CD4-positive, alpha-beta memory T cell (primary cell): ENCODE measurements at places on chromosomes 2 and 18. TPM values are rescaled to one million over a fixed set of nuclear protein-coding genes. Genes with fewer than 3 reads are reported as not detected.

The RNF152 gene
- total RNA-seq = 0.06 TPM

The RAB27B gene
- total RNA-seq = 3.1 TPM

The LIPG gene
- not detected for total RNA-seq

The ABCG5 gene
- not detected for total RNA-seq

The DTNA gene
- total RNA-seq = 0.58 TPM

The ARMC9 gene
- total RNA-seq = 1.4 TPM

The DYNAP gene
- not detected for total RNA-seq

The YPEL5 gene
- total RNA-seq = 88.4 TPM

The ST8SIA5 gene
- not detected for total RNA-seq

The SERPINB3 gene
- not detected for total RNA-seq

The EGR4 gene
- total RNA-seq = not detected

The REG3G gene
- total RNA-seq = not detected

GRCh38 chr2:190436557-190436956 lies 28.4 kb downstream of the MFSD6 start:
- no peak for DNase-seq

GRCh38 chr18:49072940-49073339 lies 122.2 kb upstream of the SMAD7 start:
- DNase-seq = no peak

DNA sequence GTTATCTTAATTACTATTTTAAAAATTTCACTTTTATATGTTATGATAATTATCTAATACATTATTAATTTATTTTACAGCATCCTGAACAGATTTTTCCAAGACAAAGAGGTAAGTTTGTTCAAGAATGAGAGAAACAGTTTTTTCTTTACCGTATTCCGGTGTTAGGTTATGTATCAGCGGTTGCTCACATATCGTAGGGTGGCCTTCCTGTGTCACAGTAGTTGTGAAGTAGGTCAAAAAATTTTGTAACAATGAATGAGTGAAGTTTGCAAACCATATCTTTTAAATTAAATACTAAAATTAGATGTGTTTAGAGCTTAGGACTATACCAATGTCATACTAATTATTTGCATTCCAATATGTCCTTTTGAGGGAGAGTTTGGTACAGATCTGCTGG lies 33.5 kb downstream of the MRPS9 start:
- DNase-seq = no peak

DNA sequence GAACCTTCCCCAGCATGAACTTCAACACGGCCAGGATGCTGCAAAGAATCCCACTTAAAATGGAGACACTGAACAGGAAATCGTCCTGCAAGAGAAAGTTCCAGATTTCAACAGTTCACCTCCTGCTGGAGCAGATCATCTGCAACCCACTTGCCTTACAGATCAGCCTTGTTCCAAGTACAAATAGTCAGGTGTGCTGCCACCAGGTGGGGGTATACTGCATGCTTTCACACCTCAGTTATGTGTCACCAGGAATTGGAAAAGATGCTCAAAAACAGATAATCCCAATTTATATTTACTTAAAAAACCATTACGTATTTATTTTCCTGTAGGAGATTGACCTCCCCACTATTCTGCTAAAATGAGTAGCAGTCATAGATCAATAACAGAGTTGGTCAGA lies 212.3 kb downstream of the MGAT5 start:
- peak; percentile 22 for DNase-seq

- DNase-seq = no peak
Measured at GRCh38 chr2:19208479-19209199, 149.8 kb downstream of the OSR1 start.

GRCh38 chr2:126849991-126850535 lies 48.6 kb upstream of the TEX51 start:
- DNase-seq = no peak

DNA sequence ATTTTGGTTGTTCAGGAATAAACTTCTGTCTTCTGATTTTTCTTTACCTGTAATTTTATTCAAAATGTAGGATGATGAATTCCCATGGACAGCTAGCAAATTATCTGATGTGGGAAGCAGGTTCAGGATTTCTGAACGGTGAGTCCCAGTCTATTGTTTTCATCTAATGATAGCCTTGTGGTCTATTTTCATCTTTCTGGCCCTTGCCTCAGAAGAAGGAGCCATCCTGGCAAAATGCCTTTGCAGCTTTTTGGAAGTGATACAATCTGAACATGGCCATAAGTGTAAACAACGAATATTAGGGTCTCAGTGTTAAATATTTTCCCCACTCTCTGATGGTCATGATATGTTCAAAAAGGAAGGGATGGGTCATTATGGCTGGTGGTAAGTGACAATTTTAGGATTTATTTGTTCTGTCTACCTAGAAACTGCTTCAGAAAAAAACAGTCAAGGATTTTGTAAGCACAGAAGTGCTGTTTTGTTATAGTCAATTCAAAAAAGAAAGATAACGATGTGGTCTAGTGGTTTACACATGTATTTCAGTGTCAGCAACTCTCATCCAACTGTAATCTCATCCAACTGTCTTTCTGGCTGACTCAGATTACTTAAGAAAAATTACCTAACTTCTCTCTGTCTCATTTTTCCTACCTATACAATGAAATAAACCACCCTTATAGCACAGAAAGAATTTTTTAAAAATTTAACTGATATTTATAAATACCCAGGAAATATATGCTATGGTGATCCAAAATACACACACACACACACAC lies 272.6 kb upstream of the ERBB4 start:
- no peak for DNase-seq

GRCh38 chr2:102059151-102059550 lies 67.4 kb downstream of the IL1R2 start:
- DNase-seq = no peak

DNA sequence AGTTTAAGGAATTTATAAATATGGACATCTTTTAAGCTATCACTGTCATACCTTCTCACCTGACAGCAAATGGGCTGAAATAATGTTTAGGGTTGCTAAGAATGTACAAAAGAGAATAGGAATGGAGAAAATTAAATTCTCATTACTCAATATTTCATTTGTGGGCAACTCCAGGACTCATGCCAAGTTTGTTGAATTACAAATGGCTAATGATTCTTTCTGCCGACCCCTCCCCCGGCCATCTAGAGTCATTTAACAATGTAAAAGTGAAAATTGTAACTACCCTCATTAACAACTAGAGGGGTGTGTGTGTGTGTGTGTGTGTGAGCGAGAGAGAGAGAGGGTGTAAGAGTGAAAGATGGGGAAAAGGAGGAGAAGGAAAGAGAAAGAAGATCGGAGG lies 708.5 kb upstream of the FAM98A start:
- DNase-seq = no peak

- DNase-seq = no peak
Measured at GRCh38 chr2:239803766-239804115, 221.4 kb downstream of the NDUFA10 start.

- no peak for DNase-seq
Measured at GRCh38 chr2:16832910-16833309, 167.3 kb upstream of the CYRIA start.

DNA sequence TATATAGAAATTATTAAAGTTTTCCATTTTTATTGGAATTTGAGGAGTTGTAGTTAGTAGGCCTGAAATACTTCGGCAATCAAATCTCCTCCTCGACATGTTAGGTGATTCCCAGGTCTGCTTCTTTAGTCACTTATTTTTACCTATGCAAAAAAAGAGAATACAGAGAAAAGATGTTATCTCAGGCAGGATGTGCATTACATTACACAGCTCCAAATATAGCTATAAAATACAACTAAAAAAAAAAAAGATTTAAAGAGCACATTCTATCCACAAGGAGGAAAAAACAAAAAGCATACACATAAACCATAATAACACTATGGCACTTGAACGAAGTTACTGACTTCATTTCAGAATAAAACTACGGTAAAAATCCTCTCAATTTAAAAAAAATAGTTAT lies 8.1 kb downstream of the STK17B start:
- DNase-seq = peak; percentile 57

- no peak for DNase-seq
Measured at GRCh38 chr2:10355471-10356438, 53.1 kb downstream of the HPCAL1 start.

- DNase-seq = no peak
Measured at GRCh38 chr2:16149349-16150243, 209.2 kb downstream of the MYCN start.

DNA sequence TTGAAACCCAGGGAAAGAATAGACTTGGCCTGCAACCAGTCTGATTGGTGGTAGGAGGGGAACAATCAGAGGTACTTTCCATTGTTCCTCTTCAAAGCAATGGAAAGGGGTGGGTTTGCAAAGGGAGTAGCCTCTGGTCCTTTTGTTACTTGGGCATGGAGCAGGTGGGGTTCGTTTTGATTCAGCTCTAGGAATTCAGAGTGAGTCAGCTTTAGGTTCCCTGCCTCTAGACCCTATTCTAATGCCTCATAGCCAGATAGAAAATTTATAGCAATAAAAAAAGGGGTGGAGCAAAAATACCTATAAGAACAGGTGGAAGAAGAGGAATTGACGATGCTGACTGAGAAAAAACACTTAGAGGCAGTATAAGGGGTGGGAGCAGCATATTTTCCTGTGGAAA lies 636.4 kb downstream of the PLCL1 start:
- DNase-seq = no peak

DNA sequence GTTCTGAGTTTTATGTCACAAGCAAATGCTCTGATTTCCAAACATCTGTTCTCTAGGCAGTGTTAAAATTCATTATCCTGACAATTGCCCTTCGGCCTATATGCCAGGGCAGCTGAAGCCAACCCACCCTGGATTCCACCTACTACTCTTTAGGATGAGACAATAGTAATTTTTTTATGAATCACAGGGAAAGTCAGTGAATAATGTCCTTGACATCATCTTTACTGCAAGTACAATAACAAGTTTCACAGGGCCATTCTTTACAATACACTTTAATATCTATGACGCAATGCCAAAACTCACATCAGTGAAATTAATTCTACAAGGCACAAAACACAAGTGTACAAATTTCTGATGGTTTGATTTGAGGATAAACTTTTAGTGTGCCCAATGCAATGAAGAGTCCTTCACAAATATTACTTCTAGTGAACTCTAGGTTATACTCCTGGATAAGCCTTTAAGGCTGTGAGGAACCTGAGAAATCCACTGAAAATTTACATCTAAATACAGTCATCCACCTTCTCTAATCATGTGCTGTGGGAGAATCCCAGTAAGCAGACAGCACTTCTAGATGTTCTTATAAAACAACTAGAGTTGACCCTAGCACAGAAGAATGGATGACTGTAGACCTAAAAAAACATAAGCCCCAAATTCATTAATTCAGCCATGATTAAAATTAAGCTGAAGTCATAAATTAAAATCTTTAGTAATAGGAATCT lies 77.3 kb upstream of the CTLA4 start:
- no peak for DNase-seq

- no peak for DNase-seq
Measured at GRCh38 chr2:110741491-110741980, 9.2 kb downstream of the ACOXL start.

- DNase-seq = no peak
Measured at GRCh38 chr2:146579147-146579930, 1265.5 kb upstream of the ACVR2A start.

DNA sequence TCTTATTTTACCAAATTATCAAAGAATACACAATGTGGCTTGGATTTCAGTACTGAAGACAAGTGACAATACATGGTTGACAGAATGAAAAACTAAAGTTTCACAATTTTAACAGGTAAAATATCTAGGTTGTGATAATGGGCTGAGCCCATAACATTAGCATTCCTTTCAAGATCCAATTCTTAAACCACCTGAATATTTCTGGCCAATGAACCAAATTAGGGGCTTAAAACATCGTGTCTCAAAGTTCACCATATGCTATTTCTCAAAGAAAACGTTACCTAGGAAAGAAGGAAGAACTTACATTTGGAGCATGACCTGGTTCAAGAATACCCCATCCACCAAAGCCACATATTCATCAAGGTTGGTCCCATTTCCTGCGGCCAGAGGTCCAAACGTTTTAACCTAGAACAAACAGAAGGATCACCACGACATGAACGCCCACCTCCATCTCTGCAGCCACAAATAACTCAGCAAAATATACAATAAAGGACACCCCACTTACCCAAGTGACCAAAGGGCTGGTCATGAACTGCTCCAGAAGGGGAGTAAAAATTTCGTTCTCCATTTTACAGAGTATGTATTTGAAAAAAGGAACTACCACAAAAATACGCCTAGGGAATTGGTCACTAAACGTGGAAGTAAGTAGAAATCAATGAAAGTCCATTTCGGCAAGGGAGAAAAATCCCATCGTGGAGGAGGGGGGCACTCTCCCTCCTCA lies 984 bp downstream of the CCDC88A start:
- DNase-seq = peak; percentile 7

- no peak for DNase-seq
Measured at GRCh38 chr2:221380062-221380461, 192.0 kb downstream of the EPHA4 start.
